ENCODE measurements at places on chromosomes 6 and 20.

GRCh38 chr6:121515630-121516265 lies 80.3 kb downstream of the GJA1 start:
- no peak for DNase-seq

DNA sequence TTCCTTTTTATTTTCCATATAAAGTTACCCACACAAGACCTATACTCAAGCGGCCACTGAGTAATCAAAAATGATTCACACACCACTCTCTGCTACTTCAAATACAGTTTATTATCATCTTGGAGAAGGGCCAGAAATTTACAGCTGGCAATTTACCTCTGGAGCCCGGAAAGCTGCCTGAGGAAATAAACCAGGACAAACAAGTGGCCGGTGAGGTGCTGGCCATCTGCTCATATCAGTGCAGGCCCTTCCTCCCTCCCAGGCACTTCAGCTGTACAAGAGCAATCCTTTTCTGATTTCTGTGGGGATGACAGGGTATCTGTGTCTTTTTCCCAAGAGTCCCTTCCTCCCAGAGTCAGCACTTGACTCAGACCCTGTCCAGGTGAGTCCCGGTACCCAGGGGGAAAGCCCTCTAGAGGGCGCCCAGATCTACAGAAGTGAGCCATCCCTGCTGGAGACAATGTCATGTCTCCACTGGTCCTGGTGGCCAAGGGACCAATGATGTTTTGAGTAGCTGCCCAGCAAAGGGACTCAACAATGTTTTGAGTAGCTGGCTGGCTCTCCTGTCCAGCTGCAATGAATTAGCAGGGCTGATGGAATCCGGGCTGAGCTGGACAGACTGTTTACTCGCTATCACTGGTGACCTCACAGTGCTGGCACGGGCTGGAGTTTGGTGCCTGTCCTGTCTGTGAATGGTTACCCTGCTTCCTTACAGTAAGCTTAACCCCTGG lies 23.6 kb downstream of the LRP11 start:
- DNase-seq = peak; percentile 69

- DNase-seq = no peak
Observed at GRCh38 chr6:156598855-156599180, 178.4 kb upstream of the ARID1B start.

DNA sequence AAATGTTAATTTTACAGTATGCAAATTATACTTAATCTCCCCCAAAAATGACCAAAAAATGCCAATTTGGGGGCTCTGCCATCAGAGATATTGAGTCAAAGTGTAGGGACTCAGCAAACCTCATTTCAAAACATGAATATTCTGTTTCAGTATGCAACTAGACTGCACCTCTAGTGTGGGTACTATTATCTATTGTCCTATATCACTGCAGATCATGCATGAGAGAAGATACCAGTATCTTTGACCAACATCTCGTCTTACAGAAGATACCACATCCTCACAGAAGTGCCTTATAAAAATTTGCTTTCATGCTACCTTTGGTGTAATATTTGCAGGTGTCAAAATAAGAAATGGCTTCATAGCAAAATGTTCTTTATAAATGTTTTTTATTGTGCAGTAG lies 623.8 kb downstream of the TENT5A start:
- no peak for DNase-seq

DNA sequence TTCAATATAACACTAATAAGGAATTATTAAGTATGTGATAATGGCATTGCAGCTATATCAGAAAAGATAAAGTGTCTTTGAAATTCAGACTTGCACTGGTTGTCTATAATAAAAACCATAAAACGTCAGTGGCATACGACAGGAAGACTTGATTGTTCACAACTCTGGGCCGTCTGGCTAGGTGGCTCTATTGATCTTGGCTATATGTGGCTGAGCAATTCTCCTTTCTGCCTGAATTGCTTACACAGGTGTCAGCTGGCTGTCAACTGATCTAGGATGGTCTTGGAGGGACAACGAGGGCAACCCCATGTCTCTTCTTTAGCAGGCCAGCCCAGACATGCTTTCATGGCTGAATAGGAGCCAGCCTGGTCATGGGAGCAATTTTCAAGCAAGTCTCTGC lies 359.1 kb downstream of the QKI start:
- no peak for DNase-seq

DNA sequence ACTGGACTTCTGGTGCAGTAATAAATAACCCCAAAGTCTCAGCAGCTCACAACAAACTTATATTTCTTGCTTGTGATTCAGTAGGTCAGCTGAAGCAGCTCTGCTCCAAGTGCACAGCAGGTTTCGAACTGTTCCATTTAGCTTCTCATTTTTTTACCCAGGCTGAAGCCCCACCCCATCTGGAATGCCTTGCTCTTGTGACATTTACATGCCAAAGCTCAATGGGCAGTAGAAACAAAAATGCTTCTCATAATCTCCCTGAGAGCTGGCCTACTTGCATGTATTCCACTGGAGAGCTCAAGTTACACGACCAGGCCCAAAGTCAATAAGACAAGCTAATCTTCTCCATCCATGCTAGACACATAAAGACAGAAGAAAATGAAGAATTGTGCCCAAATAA lies 165.2 kb downstream of the HAO1 start:
- peak; percentile 14 for DNase-seq

- no peak for DNase-seq
Observed at GRCh38 chr20:62744741-62745191, 36.1 kb downstream of the NTSR1 start.

DNA sequence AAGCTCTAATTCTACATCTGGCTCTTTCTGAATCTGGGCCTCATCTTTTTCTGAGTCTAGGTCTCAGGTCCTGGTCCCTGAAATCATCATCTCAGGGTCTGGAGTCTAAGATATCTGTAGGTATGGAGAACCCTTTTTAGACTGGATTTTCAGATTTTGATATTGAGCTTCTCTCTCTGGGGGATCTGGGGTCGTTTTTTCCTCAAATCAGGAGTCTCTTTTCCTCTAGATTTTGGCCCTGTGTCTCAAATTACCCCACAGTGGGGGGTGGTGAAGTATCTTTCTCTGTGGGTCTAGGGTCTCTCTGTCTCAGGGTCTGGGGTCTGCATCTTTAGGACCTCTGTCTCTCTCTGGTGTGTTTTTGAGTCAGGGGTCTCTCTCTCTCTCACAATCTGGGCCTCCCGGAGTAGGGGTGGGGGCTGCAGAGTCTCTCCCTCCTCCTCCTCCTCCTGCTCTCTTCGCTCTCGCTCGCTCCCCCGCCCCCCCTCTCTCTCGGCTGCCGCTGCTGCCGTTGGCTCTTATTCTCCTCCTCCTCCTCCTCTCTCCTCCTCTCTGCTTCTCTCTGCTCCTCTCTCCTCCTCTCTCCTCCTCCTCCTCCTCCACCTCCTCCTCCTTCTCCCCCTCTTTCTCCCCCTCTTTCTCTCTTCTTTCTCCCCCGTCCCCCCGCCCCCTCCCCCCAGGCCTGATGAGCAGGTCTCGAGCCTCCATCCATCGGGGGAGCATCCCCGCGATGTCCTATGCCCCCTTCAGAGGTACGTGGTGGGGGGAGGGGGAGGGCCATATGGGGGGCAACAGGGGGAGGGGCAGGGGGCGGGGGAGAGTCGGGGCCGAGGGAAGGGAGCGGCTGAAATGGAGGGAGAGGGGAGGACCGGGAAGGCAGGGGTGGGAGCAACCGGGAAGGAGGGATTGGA lies at the start of gene SYNGAP1:
Gene SYNGAP1 (plus strand): TSS at position 486 of the 911 bp plus-strand sequence. CDS start 200 bp downstream, at position 686.
- DNase-seq = peak; percentile 35

Measured in amniotic stem cell (primary cell).